ENCODE measurements at places on chromosomes 1 and 21.
A peak's percentile ranks its signal among the peaks of the same experiment; 100 is the strongest.

GRCh38 chr21:26887251-26887650 lies 42.0 kb upstream of the ADAMTS1 start:
- no peak for DNase-seq

DNA sequence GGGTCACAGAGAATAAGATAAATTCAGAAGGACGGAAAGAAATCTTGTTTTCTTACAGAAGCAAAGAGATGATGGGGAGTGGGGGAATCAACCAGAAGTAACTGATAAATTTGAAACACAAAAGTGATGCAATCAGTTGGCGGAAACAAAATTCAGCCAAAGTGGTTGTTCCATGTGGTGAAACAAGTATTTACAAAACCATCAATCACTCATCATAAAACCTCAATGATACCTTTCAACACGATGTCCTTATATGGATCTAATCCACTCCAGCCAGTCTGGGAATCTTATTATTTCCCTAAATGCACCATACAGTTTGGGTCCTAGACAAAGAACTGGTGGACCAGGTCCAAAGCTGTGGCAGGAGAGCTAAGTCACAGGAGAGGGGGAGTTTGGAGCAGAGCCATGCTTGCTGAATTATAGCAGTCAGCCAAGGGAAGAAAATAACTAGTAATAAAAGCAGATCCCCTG lies 303.8 kb upstream of the LRRC7 start:
- no peak for DNase-seq

DNA sequence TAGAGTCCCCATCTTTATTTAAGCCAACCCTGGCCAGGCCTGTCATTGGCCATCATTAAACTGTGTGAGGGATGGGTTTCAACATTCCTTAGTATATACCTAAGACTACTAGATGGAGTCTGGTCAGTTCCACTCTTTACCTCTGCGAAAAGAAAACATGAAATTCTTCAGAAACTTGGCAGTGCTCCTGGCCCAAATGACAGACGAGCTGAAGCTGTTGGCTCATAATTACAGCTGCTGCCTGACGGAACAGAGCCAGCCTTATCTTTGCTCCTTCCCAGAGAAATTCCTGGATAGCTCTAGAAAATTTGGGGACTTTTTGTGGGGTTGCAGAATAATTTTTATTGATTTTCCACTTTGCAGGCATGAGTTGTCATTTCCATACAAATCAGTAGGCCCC lies 30.4 kb downstream of the NPHS2 start:
- DNase-seq, result no peak

GRCh38 chr1:96487971-96488370 lies 233.6 kb upstream of the PTBP2 start:
- DNase-seq, result peak; percentile 62

DNA sequence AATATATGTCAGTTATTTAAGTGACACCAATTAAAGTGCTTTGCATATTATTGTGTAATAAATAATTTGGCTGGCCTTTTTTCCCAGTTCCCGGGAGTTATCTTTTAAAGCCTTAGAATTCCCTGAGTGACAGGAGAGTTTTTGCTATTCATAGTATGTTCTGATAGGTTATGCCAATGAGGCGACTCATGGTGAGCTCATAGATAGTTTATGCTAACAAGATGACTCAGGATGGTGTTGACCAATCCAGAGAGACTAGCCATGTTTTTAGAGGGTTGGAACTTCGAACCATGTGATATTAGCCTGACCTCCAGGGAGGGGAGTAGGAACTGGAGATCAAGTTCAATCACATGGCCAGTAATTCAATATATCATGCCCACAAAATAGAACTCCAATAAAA lies 310.8 kb downstream of the USP25 start:
- DNase-seq, result no peak

All from right lobe of liver (tissue), 6 donors.